ENCODE measurements at places on chromosomes 12 and 14.

DNA sequence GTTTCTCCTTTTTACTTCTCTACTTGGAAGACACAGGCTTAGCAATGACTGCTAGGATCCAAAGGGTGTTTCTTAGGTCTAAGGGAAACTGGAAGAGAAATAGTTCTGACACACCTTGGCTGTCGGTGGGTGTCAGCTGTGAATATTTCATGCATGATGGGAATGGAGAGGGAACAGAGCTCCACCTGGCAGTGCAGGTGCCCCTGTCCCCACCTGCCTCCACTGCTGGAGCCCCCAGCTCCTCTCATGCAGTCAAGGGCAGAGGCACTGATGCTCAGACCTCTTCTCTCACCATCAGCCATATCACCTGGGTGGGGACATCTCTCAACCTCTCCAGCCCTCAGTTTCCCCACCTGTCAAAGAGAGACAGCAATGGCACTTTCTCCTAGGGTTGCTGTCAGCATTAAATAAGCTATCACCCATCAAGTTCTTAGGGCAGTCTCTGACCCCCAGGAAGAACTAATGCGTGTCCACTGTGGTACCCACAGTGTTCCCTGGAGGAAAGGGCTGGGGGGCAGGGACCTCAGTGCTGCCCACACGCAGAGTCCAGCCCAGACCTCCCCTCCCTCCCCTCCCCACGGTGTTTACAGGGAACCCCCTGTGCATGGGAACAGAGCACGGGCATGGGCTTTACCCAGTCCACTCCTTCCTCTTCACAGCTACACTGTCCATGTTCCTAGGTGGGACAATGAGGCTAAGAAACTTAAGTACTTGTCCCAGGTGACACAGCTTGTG is 69.1 kb downstream of the C14orf132 start:
- DNase-seq, result no peak

DNA sequence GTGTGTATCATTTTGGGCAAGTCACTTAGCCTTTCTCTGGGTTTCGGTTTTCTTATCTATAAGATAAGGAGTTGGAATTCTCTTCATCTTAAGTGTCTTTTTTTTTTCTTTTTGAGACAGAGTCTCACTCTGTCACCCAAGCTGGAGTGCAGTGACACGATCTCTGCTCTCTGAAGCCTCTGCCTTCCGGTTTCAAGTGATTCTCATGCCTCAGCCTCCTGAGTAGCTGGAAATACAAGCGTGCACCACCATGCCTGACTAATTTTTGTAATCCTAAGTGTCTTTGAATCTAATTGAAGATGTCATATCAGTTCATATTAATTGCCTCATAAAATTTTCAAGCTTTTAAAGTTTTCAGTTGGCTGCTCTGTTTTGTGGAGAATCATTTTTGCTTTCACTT is 4.0 kb downstream of the SRGAP1 start:
- DNase-seq, result peak; percentile 54

GRCh38 chr12:120234643-120235368 is 30.7 kb downstream of the PXN start:
- DNase-seq, result peak; percentile 82

GRCh38 chr14:96736439-96736838 is 60.7 kb upstream of the VRK1 start:
- no peak for DNase-seq

- DNase-seq, result no peak
Observed at GRCh38 chr12:108543652-108544051, 17.3 kb downstream of the SART3 start.

- DNase-seq, result no peak
Observed at GRCh38 chr12:131682510-131682895, 28.4 kb upstream of the SFSWAP start.

DNA sequence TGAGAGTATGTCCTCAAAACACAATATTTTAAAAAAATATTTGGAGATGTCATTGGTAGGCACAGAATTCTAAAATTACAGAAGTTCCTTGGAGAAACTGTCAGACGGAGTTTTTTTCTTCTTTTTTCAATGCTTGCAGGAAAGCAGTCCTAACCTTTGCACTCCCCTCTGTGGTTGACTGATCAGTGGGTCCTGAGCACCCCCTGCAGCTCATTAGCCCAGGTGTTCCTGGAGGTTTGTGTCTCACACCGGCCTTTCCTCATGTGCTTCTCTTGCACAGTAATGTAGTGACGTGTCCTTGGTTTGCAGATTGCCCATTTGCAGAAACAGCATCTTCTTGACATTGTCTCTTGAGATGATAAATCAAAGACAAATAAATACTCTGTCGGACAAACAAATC is 513.0 kb downstream of the TMEM121 start:
- DNase-seq, result peak; percentile 63

DNA sequence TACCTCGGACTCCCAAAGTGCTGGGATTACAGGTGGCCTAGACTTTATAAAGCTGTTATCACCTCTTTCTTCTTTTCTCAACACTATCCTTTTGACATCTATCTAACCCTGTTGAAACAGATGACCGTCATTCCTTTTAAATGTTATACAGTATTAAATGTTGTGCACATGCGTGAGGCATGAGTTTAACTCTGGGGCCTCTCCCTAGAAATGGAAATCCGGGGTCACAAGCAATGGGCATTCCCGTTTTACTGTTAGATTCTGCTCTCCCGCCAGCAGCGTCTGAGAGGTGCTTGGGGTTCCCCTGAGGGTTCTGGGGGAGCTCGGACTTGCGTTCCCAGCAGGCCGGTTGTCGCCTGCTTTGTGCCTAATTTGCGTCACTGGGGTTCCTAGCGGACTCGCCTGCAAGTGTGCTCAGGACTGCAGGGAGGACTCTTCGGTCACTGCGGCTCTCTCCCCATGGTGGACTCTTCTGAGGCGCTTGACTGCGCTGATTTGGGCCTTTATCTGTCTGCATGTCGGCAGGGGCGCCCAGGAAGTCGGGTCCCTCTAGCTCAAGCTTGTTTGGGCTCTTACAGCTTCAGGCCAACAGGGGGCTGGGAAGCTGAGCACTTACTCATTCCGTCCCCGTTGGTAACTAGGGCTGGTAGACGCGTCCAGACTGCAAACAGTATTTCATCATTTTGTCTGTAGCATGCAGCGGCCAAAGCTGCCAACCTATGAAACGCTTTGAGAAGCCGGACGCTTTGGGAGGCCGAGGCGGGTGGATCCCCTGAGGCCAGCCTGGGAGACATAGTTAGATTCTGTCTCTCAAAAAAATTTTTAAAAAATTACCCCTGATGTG is 1.2 kb upstream of the RAN start:
- peak; percentile 89 for DNase-seq

GRCh38 chr12:120136093-120136770 is 19.7 kb upstream of the RAB35 start:
- DNase-seq, result peak; percentile 65

GRCh38 chr14:55699131-55700057 is 119.4 kb downstream of the KTN1 start:
- DNase-seq, result peak; percentile 44

- no peak for DNase-seq
Observed at GRCh38 chr12:93103154-93103553, 174.1 kb upstream of the EEA1 start.

GRCh38 chr12:107906707-107907106 is 132.2 kb downstream of the ASCL4 start:
- DNase-seq, result no peak

DNA sequence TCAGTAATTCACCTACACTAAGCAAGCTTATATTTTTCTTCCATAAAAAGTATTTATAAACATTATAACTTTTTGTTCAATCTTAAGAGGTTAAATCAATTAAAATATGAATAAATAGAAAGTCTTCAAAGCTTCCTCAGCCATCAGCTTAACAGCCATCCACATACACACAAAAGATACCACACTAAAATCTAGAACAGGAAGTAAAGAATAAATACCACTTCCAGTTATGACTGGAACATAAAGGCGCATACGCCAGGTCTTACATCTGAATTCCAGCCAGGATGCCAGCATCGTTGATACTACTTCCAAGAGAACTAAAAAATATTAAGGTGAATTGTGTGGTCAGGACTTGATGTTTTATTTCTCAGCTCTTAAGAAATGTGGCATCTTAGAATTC is 17.0 kb downstream of the SIX1 start:
- no peak for DNase-seq
